AG04450 (cell line): ENCODE measurements at places on chromosomes 1 and 21.
A peak's percentile ranks its signal among the peaks of the same experiment; 100 is the strongest.

GRCh38 chr1:59079434-59080140 is 217.3 kb upstream of the FGGY start:
- no peak for DNase-seq

GRCh38 chr1:17696417-17697301 is 58.5 kb upstream of the ACTL8 start:
- peak; percentile 52 for DNase-seq

GRCh38 chr1:216919060-216919970 is 196.1 kb upstream of the ESRRG start:
- DNase-seq: no peak

DNA sequence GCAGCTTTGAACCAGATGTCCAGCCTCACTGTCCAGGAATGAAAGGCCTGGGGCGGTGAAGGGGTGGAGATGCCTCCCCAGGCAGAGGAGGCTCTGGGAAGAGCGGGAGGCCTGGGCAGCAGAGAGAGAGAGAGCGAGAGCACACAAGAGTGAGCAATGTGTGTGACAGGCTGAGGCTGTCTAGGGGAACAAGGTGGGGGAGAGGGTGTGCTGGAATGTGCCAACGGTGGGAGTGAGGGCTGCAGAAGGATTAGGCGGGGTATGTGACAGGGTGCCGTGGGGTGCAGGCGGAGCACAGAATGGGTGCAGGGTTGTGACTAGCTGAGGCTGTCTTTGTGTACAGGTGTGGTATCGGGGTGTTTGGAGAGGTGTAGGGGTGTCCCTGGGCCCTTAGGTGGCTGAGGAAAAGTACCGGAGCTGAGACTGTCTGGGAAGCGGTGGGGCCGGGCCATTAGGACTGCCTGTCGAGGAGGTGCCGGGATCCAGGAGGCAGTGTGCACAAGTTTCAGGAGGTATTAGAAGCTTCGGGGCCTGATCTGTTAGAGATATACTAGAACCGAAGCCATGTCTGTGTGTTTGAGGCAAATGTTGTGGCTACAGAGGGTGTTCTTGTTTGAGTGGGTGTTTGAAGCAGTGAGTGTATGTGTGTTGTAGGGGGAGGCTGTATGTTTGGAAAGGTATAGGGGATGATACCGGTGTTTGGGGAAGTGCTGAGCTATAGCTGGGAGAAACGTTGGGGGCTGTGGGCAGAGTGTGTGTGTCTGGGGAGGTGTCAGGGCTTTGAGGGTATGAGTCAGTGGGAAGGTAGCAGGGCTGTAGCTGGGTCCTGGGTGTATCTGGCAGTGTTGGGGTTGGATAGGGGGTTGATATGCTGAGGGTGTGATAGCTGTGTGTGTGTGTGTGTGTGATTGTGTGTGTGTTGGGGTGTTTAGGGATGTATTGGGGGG is 9.1 kb downstream of the AHDC1 start:
- no peak for DNase-seq

- DNase-seq: no peak
These were observed 137.1 kb downstream of the DPYD start for GRCh38 chr1:97783751-97784150.

- no peak for DNase-seq
These were observed 3.7 kb downstream of the ATF3 start for GRCh38 chr1:212612041-212612961.

GRCh38 chr1:93475681-93476080 is 27.8 kb downstream of the FNBP1L start:
- no peak for DNase-seq

DNA sequence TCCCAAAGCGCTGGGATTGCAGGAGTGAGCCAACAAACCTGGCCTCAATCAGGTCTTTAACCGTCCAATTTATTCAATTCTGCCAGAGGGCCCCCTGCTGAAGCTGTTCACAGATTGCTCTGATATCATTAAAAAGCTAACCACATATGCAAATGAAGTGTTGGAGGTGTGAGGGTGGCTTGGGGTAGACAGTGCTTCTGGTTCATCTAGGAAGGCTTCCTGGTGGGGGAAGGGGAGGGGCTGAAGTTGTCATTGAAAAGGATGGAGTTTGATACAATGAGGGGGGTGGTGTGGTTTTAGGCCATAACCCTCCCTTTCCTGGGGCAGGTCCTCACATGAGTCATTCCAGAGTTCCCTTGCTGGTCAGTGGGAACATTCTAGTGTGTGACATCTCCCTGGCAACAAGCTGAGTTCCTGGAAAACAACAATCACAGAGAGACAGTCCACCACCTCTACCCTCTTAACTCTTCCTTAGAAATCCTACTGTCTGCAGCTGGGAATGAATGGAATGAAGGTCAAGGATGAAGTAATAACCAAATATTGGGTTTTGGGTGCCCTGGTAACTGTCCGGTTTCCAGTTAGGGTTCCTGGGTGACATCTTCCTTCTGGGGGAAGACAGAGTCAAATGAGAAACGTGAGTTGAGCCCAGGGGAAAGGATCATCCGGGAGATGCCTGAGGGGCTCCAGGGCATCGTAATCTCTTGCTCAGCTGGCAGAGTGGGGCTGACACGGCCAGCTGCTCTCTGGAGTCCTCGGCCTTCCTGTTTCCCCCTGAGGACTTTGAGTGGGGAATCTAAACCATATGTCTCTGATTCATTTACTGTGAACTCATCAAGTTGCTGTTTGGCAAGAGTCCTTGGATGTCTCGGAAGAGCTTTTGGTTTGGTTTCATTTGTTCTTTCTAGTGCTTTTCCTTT is 32.2 kb downstream of the BATF3 start:
- DNase-seq: peak; percentile 79

- no peak for DNase-seq
These were observed 32.0 kb downstream of the CCSAP start for GRCh38 chr1:229310833-229311232.

DNA sequence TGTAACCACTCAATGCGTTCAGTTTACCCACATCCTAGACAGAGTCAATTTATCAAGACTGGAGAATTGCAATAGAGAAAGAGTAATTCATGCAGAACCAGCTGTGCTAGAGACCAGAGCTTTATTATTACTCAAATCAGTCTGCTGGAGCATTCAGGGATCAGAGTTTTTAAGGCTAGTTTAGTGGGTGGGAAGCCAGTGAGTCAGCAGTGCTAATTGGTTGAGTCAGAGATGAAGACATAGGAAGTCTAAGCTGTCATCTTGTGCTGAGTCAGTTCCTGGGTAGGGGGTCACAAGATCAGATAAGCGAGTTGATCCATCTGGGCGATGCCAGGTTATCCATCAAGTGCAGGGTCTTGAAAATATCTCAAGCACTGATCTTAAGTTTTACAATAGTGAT is 499.6 kb downstream of the MRPL39 start:
- peak; percentile 72 for DNase-seq

- DNase-seq: no peak
These were observed 86.8 kb downstream of the COL24A1 start for GRCh38 chr1:86069757-86070145.

- no peak for DNase-seq
These were observed 4.6 kb downstream of the TMEM63A start for GRCh38 chr1:225877580-225877979.

- DNase-seq: no peak
These were observed 2.2 kb downstream of the CAMK1G start for GRCh38 chr1:209585672-209586071.

GRCh38 chr1:31497601-31498000 is 78.7 kb upstream of the TINAGL1 start:
- peak; percentile 18 for DNase-seq

DNA sequence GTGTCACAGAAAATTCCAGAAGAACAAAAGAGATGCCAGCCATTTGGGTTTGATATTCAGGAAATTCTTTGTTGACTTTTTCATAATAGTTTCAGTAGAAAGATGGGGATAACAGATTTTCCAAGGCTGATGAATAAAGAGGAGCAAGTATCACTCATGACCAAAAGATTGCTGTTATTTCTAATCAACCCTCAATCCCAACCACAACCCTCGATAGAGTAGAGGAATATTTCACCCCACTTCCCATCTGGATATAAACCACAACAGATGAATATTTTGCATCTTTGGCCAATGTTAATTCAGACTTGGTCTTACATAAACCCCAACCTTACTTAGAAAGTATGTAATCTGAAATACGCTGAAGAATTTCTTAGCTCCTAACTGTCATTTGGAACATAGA is 232.4 kb downstream of the SEC16B start:
- no peak for DNase-seq
